Naive thymus-derived CD4-positive, alpha-beta T cell (primary cell): ENCODE measurements at places on chromosomes 12 and 14. TPM values are rescaled to one million over a fixed set of nuclear protein-coding genes. Genes with fewer than 3 reads are reported as not detected.

DNA sequence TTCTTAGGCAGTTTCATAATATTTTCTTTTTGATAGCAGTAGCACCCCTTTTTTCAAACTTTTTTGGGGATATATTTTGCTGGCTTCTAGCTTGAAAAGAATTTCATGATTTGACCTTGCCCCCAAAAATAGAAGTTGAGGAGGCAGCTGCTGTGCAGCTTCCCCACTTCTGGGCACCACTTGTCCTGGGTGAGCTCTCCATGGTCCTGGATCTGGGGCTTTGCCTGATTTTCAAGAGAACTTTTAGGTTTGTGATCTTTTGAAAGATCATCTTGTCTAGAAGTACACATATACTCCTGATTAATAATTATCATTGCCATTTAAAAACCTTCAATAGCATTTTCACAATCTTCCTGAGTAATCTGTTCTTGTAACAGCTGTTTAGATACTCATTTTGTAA, 271.6 kb downstream of the NPAS3 start:
- no peak for DNase-seq

The ARG2 gene
- 4.2 TPM for total RNA-seq

GRCh38 chr14:30990770-30991169, 34.7 kb upstream of the AP4S1 start:
- DNase-seq: no peak

GRCh38 chr14:95121911-95122620, 35.3 kb downstream of the DICER1 start:
- DNase-seq: no peak

DNA sequence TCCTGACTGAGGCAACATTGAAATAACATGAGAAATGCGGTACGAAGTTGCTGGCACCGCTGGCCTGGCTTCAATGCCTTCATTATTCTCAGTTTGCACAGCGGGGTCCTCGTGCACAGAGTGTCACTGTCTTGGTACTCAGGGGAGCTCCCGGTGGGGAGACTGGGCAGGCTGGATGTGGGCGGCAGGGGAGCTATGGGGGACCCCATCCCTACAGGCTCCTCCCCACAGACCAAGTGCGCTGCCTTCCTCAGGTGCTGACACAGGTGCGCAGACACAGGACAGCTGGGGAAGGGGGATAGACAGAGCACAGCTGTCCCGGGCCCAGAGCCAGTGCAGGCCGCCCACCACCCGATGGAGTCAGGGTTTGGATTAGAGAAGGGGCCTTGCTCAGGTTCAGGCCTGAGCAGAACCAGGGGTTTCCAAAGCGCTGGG, 270.1 kb downstream of the ADGRD1 start:
- DNase-seq: no peak

DNA sequence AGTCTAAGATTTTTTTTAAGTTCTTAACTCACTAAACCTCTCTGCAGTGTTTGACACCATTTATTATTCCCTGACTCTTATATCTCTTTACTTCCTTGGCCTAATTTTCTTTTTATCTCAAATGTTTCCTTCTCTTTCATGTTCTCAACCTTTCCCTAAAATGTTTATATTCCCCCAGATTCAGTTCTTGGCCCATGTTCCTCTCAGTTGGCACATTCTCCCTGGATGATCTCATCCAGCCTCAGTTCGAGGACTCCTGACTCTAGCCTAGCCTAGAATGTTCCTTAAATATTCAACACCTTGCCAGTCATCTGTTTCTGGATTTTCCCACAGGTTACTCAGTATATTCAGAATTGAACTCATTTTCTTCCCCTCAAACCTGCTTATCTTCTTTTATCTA, 81.3 kb downstream of the SCN8A start:
- DNase-seq: no peak

GRCh38 chr14:64200170-64200569, 94.0 kb downstream of the ESR2 start:
- DNase-seq: no peak

DNA sequence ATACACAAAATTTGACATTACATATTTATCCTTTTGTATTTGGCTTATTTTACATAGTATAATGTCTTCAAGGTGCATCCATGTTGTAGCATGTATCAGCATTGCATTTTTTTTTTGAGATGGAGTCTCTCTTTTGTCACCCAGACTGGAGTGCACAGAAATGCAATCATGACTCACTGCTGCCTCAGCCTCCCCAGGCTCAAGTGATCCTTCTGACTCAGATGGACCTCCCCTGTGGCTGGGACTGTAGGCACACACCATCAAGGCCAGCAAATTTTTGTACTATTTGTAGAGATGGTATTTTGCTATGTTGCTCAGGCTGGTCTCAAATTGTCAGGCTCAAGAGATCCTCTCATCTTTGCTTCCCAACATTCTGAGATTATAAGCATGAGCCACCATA, 214.4 kb upstream of the ALG10B start:
- DNase-seq: no peak

The SLC7A8 gene
- 7.7 TPM for total RNA-seq

- no peak for DNase-seq
Measured at GRCh38 chr12:127223731-127224130, 1043.2 kb upstream of the TMEM132C start.

DNA sequence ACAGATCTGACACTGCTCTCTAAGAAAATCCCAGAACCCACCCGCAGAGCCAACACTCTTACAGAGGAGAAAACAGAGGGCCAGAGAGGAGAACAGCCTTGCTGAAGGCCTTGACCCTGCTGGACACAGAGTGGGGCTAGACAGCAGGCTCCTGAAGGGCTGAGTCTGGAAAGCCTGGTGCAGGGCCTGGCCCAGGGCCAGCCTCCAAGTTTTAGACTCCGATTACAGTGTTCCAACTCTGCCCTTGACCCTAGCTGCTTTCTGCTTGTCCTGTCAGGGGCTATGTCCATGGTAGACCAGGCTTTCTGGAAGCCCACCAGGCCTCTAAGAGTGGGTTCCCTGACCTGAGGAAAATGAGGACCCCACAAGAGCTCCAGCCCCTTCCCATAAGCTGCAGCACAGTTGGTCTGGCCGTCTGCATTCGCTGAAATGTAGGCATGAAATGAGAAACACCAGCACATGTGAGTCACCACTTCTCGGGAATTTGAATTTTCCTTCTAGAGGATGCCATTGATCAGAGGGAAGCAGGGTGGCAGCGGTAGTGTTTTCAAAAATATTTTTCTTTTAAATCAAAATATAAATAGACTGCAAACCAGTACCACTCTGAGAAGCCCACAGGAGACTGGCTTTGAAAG, 154.4 kb downstream of the CALM1 start:
- no peak for DNase-seq

The TAS2R31 gene
- 3.6 TPM for total RNA-seq

The IL31 gene
- total RNA-seq: not detected in 2 replicates

- DNase-seq: no peak
Measured at GRCh38 chr12:32702473-32702872, 23.4 kb downstream of the DNM1L start.

- DNase-seq: peak; percentile 70
Measured at GRCh38 chr14:106511006-106511799, 984.8 kb downstream of the TMEM121 start.

- DNase-seq: no peak
Measured at GRCh38 chr14:88866305-88866704, 41.9 kb downstream of the TTC8 start.

DNA sequence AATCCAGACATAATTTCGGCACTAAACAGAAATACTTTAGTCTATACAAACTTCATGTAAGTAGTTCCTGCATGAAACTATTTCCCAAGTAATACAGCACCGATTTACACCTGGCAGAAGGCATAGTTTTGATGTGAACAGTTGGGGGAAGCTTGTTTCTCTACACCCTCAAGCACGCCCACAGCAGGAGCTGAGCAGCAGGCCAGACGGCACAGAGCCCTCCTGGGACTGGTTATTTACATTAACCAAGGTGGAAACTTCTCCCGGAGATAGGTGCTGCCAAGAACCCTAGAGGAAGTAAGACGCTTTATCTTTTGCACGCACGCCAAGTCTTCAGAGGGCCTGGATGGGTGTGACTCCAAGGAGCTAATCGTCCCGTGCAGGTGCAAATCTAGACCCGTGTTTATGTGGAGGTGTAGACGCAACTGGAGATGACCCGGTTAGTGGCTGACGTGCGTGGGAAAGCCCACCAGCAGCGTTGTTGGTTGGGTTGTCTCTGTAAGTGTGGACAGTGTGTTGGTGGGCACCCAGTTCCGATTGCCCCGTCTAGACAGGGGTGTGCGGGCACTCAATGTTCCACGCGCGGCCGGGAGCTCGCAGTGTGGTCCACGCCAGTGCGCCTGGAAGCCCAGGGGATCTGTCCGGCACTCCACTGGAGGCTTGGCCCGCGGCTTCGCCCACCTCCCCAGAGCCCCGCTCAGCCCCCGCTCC, 767 bp upstream of the TCP11L2 start:
- DNase-seq: peak; percentile 79

- no peak for DNase-seq
Measured at GRCh38 chr12:111546758-111547383, 52.2 kb downstream of the ATXN2 start.

The CEBPE gene
- total RNA-seq: 0.19 TPM

- DNase-seq: no peak
Measured at GRCh38 chr12:47085815-47086252, 6.1 kb upstream of the AMIGO2 start.

DNA sequence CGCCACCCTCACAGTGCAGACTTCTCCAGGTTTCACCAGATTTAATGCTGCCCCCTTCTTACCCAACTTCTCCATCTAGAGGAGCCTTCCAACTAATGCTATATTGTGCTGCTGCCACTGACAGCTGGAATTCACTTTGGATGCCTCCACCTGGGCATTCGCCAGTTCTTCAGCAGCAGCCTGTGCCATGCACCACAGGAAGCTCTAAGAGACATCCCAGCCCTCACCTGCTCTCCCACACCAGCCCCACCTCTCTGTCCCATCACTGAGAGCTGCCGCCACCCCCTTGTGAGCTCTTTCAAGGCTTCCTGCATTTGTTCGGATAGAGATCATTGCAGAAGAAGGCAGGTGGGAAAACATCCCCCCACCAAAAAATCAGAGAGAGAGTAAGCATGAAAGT, 4.6 kb upstream of the KRT2 start:
- DNase-seq: no peak

DNA sequence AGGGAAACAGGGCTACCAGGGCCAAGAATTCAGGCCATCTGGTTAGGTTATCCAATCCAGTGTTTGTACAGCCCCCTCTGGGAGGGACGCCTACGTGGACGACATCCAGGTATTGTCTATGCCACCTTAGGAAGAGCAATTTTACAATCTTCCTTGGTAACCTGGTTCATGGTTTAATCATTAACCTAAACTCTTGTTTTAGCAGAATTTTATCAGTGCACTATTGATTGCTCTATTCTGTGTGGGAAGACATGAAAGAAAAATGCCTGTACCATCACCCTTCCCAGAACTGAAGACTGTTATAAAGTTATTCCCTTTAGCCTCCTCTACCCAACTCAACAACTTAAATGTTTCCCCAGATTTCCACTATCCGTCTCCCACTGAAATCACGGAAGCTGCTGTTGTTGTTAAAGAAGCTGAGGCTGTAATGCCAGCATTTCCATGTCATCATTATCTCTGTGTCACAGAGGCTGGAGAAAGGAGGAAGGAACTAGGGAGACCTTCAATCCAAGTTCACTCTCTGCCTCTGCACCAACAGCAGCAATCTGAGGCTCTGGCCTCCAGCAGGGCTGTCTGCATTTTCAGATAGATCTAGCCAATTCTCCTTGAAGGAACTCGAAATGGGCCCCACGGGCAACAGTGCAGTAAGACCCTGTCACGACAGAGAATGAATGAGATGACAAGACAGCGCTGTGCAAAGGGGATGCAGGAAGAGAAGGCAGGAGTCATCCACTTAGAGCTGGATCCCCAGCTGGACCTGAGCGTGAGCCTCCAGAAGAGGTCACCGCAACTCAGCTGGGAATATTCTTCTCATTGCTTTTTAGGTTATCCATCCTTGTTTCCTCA, 183.4 kb upstream of the GZMB start:
- DNase-seq: no peak

The RIPK3 gene
- total RNA-seq: 36.8 and 40.7 TPM in 2 replicates

DNA sequence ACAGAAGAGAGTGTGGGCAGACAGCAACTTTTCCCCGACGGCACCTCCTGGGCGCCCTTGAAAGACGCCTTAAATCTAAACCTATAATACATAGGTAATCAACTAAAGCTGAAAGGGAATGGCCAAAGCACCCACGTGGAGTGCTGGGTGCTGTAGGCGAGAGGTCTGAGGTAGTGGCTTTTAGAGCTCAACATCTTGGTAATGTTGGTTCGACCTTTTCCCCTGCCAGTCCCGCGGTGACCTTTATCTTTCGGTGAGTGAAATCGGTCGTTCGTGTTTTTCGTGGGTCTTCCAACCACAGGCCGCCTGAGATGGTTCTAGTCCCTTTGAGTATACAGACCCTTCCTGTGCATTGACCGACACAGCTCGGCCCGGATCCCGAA, 9.1 kb downstream of the OR6S1 start:
- no peak for DNase-seq

DNA sequence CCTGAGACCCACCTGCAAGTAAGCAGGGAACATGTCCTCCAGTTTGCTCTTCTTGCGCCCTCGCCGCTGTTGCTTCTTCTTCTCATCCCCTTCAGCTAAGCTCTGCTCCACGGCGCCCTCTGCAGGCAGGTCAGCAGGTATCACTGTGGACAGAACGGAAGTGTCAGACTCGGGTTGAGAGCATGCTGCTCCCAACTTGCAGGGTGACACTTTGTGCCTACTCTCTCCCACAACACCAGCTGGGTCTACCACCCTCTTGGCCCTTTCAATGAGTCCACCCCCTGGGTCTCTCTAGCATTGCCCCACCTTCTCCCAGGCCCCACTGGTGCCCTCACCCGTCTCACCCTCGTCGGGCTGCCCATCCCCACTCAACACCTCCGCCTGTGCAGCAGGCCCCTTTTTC, 16.7 kb downstream of the KMT2D start:
- peak; percentile 77 for DNase-seq

GRCh38 chr12:116303929-116304328, 26.4 kb upstream of the MED13L start:
- no peak for DNase-seq

- DNase-seq: no peak
Measured at GRCh38 chr12:89345830-89346740, 6.2 kb downstream of the DUSP6 start.

GRCh38 chr12:21308785-21309184, 25.9 kb downstream of the SLCO1A2 start:
- DNase-seq: no peak

The TMEM253 gene
- 0.70 TPM in 1 of 2 replicates, not detected in the other for total RNA-seq

DNA sequence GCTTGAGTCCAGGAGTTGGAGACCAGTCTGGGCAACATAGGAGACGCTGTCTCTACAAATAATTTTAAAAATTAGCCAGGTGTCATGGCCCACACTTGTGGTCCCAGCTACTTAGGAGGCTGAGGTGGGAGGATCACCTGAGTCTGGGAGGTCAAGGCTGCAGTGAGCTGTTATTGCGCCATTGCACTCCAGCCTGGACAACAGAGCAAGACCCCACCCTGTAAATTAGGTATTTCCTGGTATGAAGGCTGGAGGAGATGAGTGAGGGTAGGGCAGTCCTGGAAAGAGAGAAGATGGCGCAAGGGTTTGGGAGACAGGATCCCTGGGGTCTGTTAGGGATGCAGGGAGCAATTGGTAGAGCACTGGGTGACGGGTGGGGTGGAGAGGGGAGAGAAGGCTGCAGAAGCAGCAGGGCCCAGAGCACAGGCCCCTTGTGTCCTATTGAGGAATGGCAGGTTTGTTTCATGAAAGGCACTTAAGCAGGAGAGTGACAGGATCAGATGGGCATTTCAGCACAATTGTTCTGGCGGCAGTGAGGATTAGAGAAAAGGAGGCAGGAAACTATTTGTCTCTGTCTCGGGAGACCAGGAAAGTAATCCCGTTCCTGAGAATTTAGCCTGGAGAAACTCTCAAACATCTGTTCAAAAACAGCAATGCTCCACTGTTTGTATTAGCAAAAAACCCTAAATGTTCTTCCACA, 47.2 kb upstream of the KTN1 start:
- DNase-seq: no peak

- DNase-seq: no peak
Measured at GRCh38 chr12:92044435-92044834, 101.2 kb downstream of the BTG1 start.
